ENCODE measurements at places on chromosomes 2 and 18.

DNA sequence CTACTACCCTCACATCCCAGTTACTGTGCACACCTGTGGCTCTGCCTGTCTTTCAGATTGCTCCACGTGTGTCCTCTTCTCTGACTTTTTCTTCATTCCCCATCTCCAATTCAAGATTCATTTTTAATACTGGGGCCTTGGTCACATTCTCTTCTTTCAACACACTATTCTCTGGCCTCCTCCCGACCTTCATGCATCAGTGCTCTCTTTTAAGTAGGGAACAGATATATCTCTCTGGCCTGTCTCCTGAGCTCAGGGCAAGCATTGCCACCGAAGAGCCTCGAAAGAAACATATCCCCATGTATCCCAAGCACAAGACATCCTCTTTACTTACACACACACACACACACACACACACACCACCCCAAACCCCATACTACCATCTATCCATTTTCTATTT is 21.6 kb upstream of the PAX8 start:
- DNase-seq: no peak

GRCh38 chr18:51342815-51343214 is 145.3 kb upstream of the MEX3C start:
- DNase-seq: no peak

- DNase-seq: no peak
Measured at GRCh38 chr2:110716959-110717645, 15.3 kb upstream of the ACOXL start.

DNA sequence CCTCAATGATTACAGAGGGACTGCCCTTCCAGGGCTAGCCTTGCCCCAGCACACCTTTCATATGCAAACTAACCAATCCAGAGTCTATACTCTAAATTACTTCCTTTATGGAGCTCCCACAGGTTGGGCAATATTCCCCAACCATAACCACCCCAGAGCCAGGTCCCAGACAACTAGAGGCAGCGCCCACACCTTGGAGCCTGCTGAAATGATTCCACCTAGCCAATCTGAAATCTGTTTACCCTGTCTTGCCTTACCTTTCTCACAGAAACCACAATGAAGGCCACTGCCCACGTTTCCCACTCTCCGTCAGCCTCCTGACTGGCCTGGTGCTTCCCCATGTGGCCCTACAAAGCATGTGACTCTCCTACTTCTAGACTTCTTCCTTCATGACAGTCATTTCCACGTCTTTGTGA is 62.0 kb downstream of the REEP1 start:
- no peak for DNase-seq

GRCh38 chr18:45163871-45164270 is 451.4 kb upstream of the SLC14A2 start:
- no peak for DNase-seq

- no peak for DNase-seq
Measured at GRCh38 chr18:65409261-65409660, 341.6 kb upstream of the CDH7 start.

DNA sequence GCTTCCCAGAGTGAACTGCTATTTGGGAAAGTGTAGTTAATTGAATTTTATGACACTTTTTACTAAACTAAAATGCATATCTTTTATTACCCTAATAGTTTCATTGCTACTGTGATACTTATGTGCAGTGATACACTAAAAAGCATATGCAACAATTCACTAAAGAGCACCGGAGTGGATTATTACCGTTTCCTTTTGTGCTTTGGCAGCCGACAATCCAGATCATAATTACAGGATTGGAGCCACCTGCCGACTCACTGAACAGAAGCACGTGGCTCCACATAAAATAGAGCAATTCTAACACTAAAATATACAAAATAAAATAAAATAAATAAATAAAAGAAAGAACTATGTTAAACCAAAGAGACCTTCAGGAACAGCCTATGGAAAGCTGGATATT is 583.4 kb downstream of the NRXN1 start:
- DNase-seq: no peak

DNA sequence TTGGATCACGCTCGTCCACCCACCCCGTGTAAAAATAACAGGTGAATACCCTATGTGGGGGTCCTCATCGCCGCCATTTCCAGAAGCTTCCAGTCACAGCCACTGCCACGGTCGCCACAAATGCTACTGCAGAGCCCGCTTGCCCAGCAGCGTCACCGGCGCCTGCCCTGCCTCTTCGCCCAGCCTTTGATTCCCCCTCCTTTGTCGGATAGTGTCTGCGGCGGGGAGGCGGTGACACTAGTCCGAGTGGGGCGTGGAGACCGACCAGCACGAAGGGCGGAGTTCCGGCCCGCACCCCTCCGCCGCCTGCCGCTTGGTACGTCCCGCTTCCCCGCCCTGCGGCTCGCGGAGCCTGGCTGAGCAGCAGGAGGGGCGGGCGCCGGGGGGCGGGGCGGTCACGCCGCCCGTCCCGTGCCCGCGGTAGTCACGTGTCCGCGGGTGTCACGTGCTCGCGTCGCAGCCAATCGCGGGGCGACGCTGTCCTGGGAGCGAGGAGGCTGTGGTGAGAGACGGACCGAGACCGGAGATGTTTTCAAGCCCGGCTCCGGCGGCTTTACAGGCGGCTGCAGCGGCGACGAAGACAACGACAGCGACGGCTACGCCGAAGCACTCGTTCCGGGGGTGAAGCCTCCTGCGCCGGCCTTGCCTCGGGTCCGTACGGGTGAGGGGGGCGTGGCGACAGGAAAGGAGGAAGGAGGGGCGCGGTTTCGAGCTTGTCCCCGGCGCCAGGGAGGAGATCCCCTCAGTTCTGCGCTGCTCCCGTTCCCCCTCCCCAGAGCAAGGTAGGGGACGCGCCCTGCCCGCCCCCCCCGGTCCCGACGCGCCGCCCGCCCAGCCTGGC is at the start of gene ANKRD12:
Gene ANKRD12, plus strand, starts transcription at position 467 of the 841 bp plus-strand sequence. CDS start 45,652 bp downstream, outside the sequence.
- peak; percentile 95 for DNase-seq

DNA sequence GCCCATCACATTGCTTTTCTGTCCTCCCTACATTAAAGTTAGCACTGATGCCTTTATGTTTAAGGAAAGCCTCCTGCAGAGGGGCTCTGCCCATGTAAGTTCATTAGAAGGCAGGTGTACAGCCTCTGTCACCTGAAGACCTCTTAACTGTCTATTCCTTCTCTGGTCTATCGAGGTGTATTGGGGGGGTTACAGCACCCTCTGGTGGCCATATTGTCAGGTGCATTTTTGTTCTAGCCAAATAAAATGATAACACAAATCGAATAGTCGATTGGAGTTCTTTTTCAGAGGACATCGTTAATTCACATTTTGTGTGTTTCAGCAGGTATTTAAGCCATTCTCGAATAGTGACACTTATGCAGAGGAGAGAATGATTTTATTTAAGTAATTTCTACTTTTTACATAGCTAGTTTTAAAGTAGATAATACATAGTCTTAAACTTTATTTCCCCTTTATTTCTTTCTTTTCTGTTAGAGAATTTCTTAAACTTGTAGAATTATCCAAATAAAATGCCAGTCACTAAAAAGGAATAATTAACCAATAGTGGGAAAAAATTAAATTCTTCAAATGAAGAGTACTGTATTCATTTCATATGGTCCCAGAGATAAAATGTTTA is 136.8 kb downstream of the NEDD4L start:
- peak; percentile 52 for DNase-seq

DNA sequence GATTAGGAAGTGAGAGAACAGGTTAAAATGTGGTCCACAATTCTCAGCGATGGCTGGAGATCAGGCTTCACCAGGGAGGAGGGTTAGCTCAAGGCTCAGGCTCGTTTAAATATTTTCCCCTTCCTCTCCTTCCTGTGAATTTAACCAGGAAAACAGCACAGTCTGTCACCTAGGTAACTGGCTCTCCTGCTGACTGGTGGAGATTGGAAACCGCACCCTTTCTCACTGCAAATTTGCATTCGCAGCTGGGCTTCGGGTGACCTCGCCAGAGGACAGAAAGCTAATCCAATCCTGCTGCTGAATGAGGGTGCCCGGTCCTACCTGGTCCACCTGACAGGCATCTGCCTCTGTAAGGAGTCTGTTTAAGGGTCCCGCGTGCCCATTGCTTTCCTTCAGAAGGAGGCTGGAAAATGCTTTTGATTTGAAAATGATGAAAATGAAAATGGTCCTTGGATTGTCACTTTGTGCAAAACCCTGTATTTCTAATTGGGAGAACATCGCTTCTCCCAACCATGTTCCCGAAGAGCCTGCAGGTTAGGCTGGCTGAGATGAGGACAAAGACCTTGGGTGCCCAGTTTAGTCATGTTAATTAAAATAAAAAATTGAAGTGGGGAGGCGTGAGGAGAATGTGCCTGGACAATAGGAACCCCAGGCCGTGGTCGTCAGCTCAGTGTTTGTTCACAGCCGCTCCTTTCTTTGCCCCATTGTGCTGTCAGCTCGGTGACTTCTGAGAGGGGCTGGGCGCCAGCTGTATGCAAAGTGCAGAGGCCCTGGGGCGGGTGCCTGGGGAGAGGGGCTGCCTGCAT is 43.4 kb upstream of the MTCL1 start:
- no peak for DNase-seq

GRCh38 chr2:237717366-237718276 is 81.0 kb upstream of the RBM44 start:
- no peak for DNase-seq

- DNase-seq: no peak
Measured at GRCh38 chr2:182134201-182134600, 148.5 kb downstream of the PPP1R1C start.

GRCh38 chr2:166972418-166972817 is 84.1 kb downstream of the XIRP2 start:
- no peak for DNase-seq

GRCh38 chr2:149393614-149394013 is 63.2 kb downstream of the LYPD6 start:
- no peak for DNase-seq

DNA sequence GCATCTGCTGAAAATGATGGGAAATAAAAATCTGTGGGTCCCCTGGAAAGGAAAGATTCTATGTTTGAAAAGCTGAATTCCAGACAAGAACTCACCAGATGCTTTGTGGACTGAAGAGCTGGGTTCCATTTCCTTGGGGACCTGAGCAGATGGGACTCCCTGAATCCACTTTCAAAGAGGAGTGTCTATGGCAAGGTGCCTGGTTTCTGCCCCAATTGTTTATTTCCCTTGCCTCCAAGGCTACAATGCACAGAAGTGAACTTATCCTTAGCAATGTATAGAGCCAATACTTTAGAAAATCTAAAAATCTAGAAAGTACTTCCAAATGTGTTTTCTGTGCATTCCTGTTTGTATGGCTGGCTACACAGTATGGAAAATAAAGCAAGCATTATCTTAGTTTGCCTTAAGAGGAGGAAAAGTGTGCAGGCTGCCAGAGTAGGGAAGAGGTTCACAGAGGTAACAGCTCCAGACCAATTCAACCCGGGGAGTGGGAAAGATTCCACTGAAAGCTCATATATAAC is 420.5 kb downstream of the NRXN1 start:
- DNase-seq: no peak

DNA sequence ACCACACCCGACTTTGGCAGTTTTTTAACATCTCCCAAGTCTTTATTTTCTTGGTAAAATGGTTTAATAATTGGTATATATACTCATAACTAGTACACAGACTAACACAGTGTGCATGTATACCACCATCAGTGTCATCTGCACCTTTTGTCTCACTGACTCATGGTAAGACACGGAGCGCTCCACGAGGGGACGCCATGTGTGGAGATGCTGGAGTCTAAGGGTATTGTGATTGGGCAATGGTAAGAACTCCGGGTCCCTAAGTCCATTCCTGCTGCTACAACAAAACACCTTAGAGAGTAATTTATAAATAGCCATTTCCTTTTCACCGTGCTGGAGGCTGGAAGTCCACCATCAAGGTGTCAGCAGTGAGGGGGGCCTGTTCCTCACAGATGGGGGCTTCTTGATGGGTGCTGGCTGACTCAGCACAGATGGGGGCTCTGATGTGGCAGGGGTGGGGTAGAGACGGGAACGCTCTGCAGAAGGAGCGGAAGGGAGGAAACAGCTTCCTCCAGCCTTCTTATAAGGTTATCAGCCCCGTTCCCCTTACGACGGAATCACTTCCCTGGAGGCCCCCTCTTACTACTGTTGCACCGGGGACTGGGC is 42.0 kb upstream of the EDAR start:
- DNase-seq: peak; percentile 13

- no peak for DNase-seq
Measured at GRCh38 chr2:101698844-101699754, 1.6 kb downstream of the MAP4K4 start.

GRCh38 chr2:96153991-96154431 is 8.8 kb upstream of the DUSP2 start:
- DNase-seq: no peak

- DNase-seq: no peak
Measured at GRCh38 chr2:42118754-42119569, 50.2 kb upstream of the EML4 start.

- no peak for DNase-seq
Measured at GRCh38 chr18:44803019-44803650, 122.4 kb downstream of the SETBP1 start.

DNA sequence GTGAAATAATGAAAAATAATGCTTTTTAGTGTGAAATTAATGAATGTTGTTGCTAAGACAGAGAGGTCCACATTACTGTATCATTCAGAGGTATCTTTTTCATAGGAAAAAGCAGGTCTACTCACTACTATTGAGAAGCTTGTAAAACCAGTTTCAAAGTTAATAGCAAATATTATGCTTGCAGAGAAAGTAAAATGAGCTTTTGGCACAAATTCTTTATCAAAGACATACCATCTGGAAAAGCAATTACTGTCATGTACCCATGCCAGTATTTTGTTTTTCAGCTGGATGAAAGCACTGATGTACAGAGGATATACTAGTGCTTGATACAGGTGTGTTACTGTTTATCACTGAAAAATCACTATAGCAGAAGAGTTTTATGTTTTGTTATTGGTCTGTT is 77.5 kb downstream of the NCOA1 start:
- no peak for DNase-seq

DNA sequence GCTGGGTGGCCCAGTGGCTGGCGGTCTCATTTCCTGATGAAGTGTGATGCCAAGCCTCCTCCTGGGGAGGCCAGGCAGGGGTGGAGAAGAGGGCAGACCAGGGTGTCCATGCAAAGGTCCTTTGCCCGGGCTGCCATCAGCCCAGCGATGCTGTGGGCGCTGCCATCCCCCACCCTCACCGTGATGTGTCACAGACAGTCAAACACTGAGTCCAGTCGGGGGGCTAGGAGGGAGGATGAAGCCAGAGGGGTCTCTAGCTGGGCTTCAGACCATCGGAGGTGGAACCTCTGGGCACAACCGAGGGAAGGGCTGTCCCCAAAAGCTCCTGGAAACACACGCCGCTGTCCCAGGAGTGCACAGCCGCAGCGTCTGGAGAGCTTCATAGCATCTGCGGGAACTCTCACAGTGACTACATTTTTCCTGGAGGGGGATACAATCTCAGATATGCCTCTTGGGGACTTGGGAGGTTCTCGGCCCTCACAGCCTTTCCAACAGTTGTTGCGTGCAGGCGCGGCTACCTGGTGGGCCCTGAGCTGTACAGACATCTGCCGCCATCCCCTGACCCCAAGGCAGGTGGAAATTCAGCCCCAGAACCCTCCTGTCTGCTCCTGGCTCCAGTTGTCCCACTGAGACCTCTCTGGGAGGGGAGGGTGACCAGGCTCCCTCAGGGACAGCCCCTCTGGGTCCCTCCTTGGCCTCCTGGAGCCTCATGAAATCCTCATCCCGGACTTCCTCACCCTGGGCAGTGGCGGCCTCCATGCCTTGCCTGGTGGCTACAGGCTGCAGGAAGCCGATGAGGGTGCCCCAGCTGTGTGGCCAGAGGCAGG is 26.5 kb upstream of the OTOS start:
- DNase-seq: no peak

- DNase-seq: peak; percentile 63
Measured at GRCh38 chr18:58781627-58782194, 83.0 kb upstream of the ZNF532 start.

GRCh38 chr2:176398243-176399073 is 129.2 kb downstream of the MTX2 start:
- DNase-seq: no peak

All from activated CD4-positive, alpha-beta T cell treated with anti-CD3 and anti-CD28 coated beads, Interleukin-2, amount 50 U/mL, for 4 hours (primary cell).